Lower lobe of right lung (tissue), 2 donors: ENCODE measurements at places on chromosomes 1 and 21. TPM values are rescaled to one million over a fixed set of nuclear protein-coding genes. Genes with fewer than 3 reads are reported as not detected.
A peak's percentile ranks its signal among the peaks of the same experiment; 100 is the strongest.

GRCh38 chr1:191993549-191993948 is 164.7 kb upstream of the RGS18 start:
- DNase-seq: no peak

DNA sequence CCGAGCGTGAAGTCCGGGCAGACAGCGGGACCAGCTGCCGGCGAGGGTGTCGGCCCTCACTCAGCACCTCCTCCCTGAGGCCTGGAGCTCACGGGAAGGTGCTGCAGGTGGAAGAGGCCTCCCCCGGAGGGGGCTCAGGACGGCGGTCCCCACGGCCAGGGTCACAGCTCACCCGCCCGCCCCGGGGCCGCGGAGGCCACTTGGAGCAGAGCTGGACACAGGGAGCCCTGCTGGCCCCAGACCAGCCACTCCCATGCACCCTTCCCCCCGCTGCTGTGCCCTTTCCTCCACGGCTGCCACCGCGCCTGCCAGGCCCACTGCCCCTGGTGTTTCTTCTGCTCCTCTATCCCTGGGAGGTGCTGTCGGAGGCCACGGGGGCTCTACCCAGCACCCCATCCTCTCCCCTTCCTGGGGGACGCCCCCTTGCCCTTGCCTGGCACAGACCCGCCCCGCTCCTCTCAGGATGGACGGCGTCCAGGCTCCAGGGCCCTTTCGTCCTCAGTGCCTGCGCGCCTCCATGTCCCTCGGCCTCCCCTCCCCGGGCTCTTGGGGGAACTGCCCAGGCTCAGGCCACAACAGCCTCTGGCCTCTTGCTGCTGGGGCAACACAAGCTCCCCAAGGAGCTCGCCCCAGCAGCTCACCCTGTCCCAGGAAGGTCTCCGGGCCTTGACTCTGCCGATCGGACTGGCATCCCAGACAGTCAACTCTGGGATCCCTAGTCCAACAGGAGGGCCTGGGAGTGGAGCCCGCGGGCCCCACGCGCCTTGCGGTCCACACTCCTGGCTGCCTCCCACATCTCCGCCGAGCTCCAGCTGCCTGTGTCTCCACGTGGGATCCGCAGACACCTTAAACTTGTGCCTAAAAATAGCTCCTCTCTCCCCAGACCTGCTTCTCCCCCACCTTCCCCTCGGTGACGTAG is 4.1 kb downstream of the TMEM240 start:
- no peak for DNase-seq

GRCh38 chr1:203631946-203632345 is 5.3 kb downstream of the ATP2B4 start:
- no peak for DNase-seq

DNA sequence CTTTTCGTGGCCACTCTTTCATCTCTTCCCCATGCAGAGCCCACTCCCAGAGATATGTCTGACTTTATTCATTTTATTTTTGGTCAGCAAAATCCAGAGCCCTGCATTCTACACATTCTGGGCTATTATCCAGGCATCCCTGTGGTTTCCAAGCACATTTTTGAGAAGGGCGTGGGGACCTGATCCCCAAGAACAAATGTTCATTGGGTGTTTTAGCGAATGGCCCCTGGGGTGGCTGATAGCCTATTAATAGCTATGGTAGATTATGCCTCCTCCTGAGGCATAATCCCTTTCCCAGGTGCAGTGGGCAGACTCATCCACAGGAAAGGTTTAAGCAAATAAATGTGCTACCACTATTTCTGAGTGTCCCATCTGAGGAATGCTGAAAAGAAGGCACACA is 511.8 kb upstream of the USP24 start:
- no peak for DNase-seq

GRCh38 chr1:239922778-239923522 is 168.7 kb upstream of the FMN2 start:
- DNase-seq: no peak

- no peak for DNase-seq
Measured at GRCh38 chr1:230352537-230352936, 73.6 kb downstream of the PGBD5 start.

Gene INAVA
- 7.8 TPM for total RNA-seq

- no peak for DNase-seq
Measured at GRCh38 chr1:221392453-221392852, 349.4 kb downstream of the DUSP10 start.

GRCh38 chr1:47569681-47570470 is 132.0 kb downstream of the FOXD2 start:
- DNase-seq: peak; percentile 70

DNA sequence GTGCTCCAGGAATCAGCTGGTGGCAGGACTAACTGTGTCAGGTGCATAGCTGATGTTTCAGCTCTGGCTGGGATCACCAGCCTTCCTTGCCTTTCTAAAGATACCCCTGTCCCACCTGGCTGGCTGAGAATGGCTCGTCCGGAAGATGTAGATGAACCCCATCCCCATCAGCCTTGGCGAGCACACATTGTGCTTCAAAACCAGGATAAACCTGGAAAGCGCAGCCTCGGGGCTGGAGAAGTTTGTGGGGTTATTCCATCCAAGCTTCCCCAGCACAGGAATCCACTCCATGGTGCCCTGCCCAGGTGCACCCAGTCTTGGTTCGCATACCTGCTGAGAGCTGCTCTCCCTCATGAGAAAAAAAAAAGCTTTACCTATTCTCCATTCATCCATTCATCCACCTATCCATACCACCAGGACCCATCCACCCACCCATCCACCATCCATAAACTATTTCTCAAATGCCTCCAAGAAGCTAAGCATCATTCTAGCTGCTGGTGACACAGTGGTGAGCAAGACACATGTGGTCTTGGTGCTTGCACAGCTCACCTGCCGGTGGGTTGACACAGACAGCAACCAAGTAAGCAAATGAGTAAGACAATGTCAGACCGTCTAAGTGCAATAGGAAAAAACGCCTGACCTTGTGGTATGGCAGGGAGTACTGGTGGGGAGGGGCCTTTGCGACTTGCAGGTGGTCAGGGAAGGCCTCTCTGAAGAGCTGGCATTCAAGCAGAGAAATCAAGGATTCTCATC is 94.0 kb downstream of the DMRTB1 start:
- peak; percentile 18 for DNase-seq

Gene CELA2A
- not detected for total RNA-seq

DNA sequence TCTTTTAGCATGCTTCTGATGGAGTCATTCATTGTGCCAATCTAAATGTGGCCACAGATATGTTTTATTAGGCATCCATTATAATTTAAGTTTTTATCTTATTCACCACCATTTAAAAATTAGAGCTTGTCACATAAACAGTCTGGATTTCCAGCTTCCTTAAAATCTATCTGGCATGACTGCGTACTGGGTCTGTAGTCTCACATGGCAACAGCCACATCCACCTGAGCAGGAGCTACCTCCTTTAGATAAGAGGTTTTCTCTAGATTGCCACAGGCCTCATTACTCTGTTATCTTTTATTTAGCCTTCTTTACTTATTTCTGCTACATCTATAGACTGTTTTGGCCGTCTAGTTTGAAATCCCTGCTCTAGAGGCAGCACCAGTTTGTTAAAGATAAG is 29.1 kb downstream of the B3GALT2 start:
- no peak for DNase-seq

DNA sequence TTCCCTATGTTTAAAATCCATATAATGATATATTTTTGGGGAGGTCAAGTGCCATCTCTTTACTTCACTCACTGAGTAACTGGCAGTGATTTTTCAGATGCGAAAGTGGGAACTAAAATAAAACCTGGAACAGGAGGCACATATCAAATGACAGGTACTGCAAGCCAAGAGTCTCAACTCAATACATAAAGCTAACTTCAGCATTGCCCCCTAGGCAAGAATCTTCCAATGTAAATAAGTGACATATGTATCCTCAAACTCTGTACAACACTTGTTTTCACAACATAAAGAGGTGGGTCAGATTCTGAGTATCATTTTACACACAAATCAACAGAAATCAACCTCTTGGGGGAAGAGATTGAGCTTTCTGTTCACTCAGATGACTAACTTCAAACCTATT is 18.1 kb downstream of the DCAF8 start:
- DNase-seq: no peak

- no peak for DNase-seq
Measured at GRCh38 chr1:3235496-3235895, 166.5 kb downstream of the PRDM16 start.

Gene C1orf87
- total RNA-seq: 7.4 TPM

GRCh38 chr1:62198781-62199125 is 4.1 kb downstream of the L1TD1 start:
- DNase-seq: no peak

DNA sequence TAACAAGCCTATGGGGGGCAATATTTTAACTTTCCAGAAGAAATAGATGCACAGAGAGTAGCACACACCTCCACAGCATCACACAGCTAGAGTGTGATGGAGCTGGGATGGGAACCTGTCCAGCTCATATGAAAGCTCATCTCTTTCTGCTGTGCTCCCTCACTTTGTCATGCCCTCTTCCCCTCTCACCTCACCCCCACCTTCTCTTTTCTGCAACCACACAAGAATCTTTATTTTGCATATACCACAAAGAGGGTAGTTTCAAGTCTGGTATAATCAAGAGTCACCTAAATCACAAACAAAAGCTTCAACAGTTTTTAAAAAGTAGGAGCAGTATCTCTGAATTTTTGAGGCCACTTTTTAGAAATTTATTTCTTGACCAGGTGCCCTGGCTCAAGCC is 22.6 kb downstream of the FOXD2 start:
- DNase-seq: no peak

- no peak for DNase-seq
Measured at GRCh38 chr1:117573386-117574023, 32.3 kb upstream of the TENT5C start.

DNA sequence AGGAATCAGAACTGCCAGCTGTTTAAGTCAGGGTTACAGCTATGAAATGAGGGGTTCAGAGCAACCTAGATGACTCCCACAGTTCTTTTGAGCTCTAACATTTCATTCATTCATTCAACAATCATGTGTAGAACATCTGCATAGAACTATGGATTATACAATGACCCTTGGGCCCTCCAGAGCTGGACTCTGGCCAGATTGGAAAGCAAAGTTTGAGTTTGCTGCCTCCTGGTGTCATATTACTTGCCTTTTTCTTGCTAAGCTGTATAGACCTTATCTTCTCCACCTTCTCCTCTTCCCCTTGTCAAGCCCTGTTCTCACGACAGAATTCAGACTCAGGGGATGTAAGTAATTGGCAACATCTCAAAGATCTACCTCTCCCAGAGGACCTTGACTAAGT is 4.0 kb downstream of the CASQ2 start:
- DNase-seq: no peak

Gene TMEM269
- total RNA-seq: not detected

GRCh38 chr1:28899267-28899666 is 15.1 kb upstream of the EPB41 start:
- no peak for DNase-seq

DNA sequence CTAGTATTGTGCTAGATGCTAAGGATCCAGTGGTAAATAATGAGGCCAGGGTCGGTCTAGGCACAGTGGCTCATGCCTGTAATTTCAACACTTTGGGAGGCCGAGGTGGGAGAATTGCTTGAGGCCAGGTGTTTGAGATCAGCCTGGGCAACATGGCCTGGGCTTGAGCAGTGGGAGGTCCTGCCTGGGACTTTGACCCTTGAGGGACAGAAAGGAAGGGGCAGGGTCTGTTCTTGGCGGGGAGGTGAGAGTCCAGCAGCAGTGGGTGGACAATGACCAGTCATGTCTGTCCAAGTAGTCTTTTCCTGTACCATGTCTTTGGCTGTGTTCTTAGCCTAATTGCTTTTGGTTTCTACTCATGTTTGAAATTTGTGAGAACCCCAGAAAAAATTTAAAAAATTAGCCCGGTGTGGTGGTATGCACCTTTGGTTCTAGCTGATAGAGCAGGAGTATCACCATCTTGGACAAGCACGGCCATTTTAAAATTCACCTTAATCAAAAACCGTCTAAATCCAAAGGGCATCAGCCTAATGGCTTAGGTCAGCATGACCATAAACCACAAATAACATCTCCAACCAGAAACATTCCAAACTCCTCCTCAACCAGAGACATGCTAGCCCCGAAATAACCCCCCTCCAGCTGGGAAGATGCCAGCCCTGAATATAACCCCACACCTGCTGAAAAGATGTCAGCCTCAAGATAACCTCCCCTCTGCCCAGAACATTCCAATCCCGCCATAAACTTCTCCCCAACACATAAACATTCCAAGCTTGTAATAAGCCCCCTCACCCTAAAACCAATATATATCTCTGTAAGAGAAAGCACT is 6.8 kb upstream of the AK2 start:
- no peak for DNase-seq
